SJSA1 (cell line): ENCODE measurements at places on chromosomes 1 and 21. TPM values are rescaled to one million over a fixed set of nuclear protein-coding genes. Genes with fewer than 3 reads are reported as not detected.
A peak's percentile ranks its signal among the peaks of the same experiment; 100 is the strongest.

The SLAMF8 gene
- total RNA-seq = not detected in 2 replicates

The KRTAP10-11 gene
- not detected in 2 replicates for total RNA-seq

The SYT6 gene
- total RNA-seq = not detected in 2 replicates

The OR2T29 gene
- total RNA-seq = not detected in 2 replicates

The OR2M3 gene
- not detected in 2 replicates for total RNA-seq

The RAB7B gene
- 0.19 and 0.55 TPM in 2 replicates for total RNA-seq

The SEC16B gene
- 0.13 and 0.82 TPM in 2 replicates for total RNA-seq

The AURKAIP1 gene
- total RNA-seq = 180 and 360 TPM in 2 replicates

The ADORA3 gene
- not detected in 2 replicates for total RNA-seq

The LCE2B gene
- not detected in 2 replicates for total RNA-seq

The CFHR5 gene
- total RNA-seq = not detected in 2 replicates

The SHISA4 gene
- 31.9 and 43.4 TPM in 2 replicates for total RNA-seq

The FBLIM1 gene
- total RNA-seq = 66.6 and 151 TPM in 2 replicates

The CCNL2 gene
- total RNA-seq = 69.4 and 79.0 TPM in 2 replicates

The PAQR6 gene
- 0.16 and 0.32 TPM in 2 replicates for total RNA-seq

The FALEC gene
- not detected in 2 replicates for total RNA-seq

The ZNF644 gene
- 46.6 and 65.2 TPM in 2 replicates for total RNA-seq

The C1orf226 gene
- total RNA-seq = 0.37 and 6.0 TPM in 2 replicates

The TMEM269 gene
- total RNA-seq = not detected in 2 replicates

The MFAP2 gene
- total RNA-seq = 9.3 and 16.7 TPM in 2 replicates

The OR10X1 gene
- total RNA-seq = not detected in 2 replicates

- no peak for DNase-seq
Measured at GRCh38 chr1:37846647-37847339, 12.6 kb downstream of the MTF1 start.

DNA sequence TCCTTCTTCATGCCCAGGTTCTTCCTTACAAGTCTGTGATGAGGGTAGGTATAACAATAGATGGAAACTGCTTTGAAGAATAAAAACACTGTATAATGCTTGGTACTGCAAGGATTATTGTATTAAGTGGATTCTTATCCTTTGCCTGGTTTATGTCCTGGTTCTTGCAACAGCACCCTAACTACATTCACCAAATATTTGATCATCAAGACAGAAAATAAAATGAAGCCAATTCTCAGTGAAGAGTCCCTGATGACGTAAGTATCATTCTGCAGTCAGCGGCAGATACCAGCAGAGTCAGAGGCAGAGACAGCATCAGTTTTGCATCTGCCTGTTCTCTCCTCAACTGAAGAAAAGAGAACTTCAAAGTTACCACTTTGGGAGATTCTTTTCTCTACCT, 19.7 kb downstream of the ARHGEF11 start:
- DNase-seq = no peak

DNA sequence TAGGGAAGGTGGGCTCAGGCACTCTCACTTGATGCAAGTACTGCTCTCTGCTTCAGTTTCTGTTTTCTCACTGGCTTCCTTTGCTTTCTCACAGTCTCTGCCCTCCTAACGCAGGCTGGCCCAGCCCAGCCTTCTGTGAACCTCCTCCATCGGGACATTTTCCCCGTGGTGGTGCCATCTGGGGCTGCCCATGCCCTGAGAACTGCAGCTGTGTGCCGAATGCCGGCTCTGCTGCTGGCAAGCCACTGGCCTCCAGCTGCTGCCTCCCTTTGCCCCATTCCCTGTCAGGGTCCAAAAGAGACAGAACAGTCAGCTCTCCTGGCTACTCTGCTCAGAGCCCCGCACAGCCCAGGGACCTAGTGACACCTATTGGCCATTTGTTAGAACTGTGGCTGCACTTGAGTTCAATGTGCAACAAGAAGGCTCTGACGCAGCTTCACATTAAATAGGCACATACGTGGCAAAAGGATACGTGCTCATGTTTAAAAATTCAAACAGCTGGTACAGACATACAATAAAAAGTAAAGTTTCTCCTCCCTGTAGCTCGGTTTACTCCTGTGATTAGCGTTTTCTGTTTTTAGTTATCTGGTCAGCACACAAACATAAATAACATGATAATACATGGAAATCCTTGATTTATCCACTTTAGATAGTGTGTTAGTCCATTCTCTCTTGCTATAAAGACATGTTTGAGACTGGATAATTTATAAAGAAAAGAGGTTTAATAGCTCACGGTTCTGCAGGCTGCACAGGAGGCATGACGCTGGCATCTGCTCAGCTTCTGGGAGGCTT, 46.6 kb downstream of the FCRL5 start:
- DNase-seq = peak; percentile 16

DNA sequence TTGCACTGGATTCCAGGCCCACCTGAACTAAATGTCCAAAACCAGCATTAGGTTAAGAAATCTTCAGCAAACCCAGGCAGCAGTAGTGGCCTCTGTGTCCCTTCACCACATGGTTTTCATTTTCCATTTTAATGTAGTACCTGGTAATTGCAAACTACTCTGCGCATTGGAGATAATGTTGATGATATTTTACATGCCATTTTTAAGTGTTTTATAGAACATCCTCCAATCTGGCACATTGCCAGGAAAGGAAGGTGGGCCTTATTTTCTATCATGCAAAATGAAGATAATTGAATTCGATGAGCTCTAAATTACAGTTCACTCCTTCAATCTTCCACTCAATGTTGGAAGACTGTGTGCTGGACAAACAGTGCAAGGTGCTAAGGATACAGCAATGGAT, 89.5 kb downstream of the ZC3H11B start:
- no peak for DNase-seq

DNA sequence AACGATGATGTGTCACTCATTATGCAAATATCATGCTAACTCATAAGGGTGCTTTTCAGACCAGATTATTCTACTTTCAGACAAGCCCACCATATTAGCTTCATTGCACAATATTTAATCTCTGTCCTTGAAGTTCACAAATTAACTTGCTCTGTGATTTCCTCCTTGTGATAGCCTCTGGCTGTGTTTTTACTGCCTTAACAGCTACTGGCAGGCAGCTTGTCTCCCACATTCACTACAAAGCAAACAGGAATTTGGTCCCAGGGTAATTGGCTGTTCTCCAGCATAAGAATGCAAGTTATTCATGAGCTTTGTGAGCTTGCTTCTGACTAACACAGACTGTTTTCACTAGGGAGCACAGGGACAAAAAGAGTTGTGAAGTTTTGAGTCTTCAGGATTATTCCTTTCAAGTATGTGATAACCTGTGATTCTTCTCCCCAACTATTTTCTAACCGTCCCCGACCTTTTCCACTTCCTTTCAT, 87.9 kb upstream of the HMCN1 start:
- peak; percentile 89 for DNase-seq

GRCh38 chr21:16454399-16454798, 724.6 kb downstream of the USP25 start:
- no peak for DNase-seq

GRCh38 chr1:229689904-229690303, 63.9 kb downstream of the URB2 start:
- no peak for DNase-seq

GRCh38 chr1:197440715-197441114, 172.7 kb downstream of the CRB1 start:
- no peak for DNase-seq

DNA sequence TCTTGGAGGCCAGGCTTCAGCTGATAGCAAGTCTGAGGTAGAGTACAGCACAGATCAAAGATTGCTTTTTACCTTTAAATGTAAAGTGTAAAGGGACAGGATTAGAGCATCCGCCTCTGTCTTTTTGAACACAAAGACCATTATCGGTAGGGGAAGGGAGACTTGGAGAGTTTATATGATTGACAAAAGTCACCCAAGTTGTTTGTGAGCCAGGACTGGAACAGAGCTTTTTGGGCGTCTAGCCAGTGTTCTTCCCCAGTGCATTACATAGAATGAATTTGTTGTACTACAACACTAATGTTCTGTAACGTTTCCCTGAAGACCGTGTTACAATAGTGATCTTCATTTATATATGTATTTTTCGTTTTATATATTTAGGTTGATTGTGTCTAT, 9.3 kb upstream of the PIGC start:
- DNase-seq = no peak

DNA sequence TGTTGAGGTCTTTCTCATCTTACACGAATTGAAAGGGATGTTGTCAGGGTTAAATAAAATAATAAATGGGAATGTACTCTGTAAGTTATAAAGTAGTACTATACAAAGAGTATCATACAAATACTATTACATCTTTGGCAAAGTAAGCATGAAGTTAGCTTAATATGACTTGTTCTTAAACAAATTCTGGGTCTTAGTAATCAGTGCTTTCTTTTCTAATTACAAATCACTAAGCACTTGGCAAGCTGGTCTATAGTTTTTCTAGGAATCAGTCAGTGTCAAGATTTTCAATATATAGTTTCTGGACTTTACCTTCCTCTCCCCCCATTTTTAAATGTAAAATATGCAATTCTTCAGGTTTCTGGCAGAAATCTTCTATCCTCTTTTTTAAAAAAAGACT, 6.9 kb downstream of the LYST start:
- DNase-seq = no peak

GRCh38 chr1:41901551-41901950, 17.2 kb downstream of the HIVEP3 start:
- DNase-seq = peak; percentile 26

- no peak for DNase-seq
Measured at GRCh38 chr1:58392083-58392482, 154.4 kb downstream of the OMA1 start.

DNA sequence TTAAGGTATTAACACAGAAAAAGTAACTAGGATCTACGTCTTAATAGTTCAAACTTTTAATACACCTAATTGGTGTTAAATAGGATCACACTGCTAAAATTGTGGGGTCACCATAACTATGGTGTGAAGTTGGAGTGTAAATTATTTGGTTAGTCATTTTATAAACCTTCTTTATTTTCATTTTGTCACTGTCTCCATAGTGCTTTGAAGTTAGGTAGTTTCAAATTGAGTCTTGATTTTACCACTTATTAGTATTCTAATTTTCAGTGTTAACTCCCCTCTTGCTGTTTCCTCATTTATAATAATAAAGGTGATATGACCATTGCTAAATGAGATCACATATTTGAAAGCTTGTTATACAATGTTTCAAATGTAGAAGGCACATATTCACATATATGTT, 738.1 kb upstream of the CHRM3 start:
- no peak for DNase-seq

DNA sequence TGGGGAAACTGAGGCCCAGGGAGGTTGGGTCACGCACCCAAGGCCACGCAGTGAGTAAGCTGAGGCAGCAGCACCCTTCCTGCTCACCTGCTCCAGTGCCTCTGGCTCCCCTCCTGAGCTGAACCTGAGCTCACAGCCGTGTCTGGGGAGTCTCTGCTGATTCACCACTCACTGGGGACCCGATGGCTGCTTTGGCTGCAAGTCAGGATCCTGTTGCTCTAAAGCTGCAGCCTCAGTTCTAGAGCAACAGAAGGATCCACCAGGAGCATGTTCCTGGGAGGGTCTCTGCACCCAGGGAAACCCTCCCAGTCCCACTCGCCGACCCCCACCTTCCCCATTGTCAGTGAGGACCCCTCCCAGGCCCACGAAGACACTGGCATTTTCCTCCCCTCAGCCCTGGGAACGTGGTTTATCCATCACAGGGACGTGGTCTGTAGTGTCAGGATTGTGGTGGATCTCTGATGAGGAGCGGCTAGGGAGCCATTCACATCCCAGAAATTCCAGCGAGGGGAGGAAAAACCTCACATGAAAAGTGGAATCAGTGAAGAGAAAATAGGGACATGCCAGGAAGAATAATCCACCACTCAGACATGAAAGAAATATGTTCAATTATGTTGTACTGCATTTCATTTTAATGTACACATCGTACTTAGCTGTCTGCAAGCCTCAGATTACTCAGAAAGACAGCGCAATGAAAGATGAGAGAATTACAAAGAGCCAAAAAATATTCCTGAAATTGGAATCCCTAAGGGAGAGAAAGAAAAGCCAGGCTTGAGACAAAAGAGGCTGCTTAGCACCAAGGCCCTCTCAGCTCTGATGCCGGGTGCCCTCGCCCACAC, 447.2 kb downstream of the MATN1 start:
- no peak for DNase-seq

GRCh38 chr1:237736372-237737029, 154.2 kb downstream of the ZP4 start:
- peak; percentile 16 for DNase-seq

GRCh38 chr1:241513378-241513777, 6.2 kb downstream of the FH start:
- no peak for DNase-seq

GRCh38 chr1:53343831-53344668, 16.2 kb upstream of the LRP8 start:
- DNase-seq = peak; percentile 39

DNA sequence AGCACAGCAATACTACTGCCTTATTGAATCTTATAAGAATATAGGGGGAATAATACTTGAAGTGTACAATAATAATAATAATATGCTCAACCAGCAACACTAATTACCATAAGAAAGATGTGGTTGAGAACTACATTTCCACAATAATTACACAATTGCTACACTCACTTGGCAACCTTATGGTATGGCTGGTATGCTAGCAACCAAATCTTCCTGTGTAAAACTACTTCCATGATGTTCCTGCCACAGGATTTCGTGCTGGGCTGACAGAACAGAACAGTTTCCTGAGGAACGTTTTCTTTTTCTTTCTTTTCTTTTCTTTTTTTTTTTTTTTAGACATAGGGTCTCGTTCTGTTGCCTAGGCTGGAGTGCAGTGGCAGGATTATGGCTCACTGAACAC, 50.6 kb downstream of the KIF26B start:
- DNase-seq = no peak

- DNase-seq = peak; percentile 42
Measured at GRCh38 chr1:87334351-87335174, 5.9 kb downstream of the LMO4 start.

- DNase-seq = peak; percentile 89
Measured at GRCh38 chr1:230849451-230850224, 18.7 kb downstream of the C1orf198 start.

GRCh38 chr1:20413776-20414140, 72.3 kb downstream of the CAMK2N1 start:
- DNase-seq = no peak

GRCh38 chr1:168671782-168672181, 57.2 kb downstream of the DPT start:
- DNase-seq = no peak

- no peak for DNase-seq
Measured at GRCh38 chr1:64117492-64117891, 85.9 kb upstream of the UBE2U start.

DNA sequence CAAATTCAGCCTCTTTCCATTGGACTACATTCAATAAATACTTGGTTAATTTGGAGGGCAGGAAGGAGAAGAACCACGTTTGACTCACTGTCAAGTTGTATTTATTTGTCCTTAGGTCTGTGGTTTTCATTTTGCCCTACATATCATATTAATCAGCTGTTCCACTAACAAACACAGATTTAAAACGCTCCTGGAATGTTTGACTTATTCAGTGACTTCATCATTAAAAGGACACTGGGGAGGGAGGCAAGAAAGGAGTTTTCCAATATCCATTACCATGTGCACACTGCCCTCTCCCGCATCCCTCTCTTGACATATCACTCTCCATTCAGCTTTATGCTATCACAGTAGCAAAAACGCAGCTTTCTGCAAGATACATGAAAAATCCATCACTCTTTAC, 98.2 kb upstream of the C1orf87 start:
- DNase-seq = peak; percentile 84

- no peak for DNase-seq
Measured at GRCh38 chr1:239382666-239383065, 3.7 kb upstream of the CHRM3 start.
